ENCODE measurements at places on chromosomes 11 and 22.

DNA sequence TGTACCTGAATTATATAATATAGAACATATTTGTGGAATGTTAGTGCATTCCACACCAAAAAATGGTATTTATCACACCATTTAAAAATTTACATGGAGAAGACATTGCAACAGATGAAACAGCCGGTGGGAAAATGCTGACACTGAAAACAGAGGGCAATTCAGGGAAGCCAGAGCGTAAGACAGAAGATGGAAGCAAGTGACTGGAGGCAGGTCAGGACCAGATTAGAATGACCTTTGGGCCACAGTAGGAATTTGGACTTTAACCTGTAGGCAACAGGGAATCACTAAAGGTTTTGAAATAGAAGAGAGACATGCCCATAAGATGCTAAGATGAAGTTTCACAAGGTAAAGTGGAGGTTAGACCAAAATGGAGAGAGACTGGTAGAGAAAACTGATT, 60.5 kb downstream of the METTL15 start:
- DNase-seq: no peak

GRCh38 chr22:20022978-20023613, 2.2 kb downstream of the TANGO2 start:
- no peak for DNase-seq

DNA sequence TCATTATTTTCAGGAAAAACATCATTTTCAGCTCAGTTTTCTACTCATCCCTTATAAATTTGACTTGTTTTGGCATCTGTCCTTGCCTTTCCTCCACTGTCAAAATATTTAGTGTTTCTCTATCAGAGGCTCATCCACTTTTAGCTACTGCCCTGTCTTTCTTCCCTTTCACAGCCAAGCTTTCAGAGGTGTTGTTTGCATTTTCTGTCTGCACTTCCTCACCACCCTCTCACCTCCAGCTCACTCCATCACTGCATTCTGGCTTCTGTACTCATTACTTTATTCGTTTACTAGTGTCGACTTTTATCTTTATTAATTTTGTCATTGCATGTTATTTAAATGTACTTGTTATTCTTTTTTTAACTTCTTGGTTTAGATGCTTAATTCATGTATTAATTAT, 26.7 kb upstream of the NNMT start:
- DNase-seq: no peak

- no peak for DNase-seq
Measured at GRCh38 chr11:122793515-122793914, 44.8 kb upstream of the CRTAM start.

DNA sequence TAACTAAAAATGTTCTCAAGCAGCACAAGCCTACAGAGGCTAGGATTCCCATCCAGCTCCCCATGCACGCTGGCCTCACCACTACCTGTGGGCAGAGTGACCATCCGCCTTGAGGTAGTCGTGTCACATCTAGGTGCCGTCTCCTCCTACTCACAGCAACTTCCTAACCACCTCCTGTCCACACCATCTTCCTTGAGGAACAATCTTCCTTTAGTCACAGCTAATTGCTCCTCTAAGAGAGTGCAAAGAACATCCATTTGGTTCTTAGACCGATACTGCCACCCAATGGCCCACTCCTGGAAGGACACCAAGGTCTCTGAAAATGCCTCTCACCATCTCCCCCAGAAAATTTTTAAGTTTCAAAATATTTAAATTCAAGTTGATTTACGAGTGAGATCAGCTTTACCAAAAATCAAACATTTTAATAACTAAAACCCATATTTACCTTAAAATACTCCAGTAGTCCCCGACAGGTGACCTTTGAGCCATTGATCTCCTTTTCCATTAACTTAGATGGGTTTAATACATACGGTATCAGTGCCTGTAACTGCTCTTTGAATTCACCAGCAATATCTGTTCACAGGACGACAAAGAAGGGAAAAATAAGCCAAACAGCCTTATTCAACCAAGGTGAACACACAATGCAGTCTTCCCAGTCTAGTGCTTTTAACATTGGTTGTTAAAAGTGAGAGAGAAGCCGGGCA, 21.7 kb upstream of the PLAAT3 start:
- DNase-seq: peak; percentile 76

GRCh38 chr11:90134478-90135003, at the start of gene NAALAD2:
Gene NAALAD2 (plus strand): TSS chr11:90134663. CDS start chr11:90134759, 96 bp downstream.
- DNase-seq: no peak

DNA sequence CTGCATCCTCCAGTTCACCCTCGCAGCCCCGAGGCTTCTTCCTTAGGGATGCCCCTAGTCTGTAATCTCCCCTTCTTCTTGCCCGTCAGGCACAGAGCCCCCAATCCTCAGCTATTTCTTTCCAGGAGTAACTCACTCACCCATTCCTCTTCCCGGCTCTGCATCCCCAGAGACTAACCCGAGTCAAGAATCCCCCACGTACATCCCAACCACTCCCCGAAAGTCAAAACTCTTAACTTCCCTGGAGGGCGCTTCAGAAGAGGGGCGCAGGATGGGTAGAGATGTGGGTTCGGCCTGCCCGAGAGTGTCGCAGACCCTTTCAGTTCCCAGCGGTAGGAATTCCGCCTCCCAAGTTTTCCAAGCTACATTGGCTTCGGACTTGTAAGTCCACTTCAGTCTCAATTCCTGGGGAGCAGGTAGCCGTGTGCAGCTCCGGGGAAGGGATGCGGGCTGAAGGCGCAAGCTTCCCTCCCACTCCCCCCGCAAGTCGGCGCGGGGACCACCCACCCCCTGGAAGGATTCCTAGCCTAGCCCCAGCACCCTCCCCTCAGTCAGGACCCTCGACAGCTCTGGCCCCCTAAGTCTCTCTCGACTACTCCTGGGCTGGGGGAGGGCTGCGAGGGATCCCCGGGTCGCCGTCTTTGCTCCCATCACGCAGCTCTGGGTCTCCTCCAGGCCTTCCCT, 871 bp downstream of the BDNF start:
- DNase-seq: no peak

DNA sequence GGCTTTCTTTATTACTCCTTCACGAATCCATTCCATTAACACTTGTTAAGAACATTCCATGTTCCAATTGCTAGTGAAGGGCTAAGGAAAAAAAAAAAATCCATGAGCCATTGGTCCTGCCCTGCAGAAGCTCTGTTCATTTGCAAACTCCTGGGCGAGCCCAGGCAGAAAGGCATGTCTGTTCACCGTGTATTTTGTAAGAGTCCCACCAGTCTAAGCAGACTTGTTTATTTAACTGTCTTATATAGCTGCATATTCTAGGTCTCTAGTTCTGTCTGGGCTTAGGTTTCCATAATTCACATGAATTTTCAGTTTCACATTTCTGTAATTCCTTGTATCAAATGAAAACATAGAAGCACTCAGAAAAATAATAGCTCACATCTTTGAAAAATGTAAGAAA, 97.4 kb upstream of the POU2AF2 start:
- DNase-seq: no peak

DNA sequence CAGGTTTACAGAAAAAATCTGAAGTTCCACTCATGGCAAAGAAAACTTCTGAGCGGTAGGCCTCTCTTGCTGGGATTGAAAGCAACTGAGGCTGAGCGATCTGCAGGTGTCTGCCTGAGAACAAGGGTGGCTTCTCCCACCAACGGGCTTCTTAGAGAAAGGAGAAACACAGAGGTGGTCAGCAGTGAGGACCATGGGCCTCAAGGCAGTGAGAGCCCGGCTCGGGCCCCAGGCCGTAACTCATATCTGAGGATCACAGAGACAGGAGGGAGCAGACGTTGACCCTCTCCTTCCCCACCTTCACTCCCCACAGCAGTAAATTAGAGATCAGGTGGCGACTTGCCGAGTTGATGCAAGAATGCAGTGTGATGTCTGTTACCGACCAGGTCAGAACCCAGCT, 50.9 kb upstream of the RTL6 start:
- no peak for DNase-seq

Data from NAMALWA (cell line).